ENCODE measurements at places on chromosomes 12 and 14.

DNA sequence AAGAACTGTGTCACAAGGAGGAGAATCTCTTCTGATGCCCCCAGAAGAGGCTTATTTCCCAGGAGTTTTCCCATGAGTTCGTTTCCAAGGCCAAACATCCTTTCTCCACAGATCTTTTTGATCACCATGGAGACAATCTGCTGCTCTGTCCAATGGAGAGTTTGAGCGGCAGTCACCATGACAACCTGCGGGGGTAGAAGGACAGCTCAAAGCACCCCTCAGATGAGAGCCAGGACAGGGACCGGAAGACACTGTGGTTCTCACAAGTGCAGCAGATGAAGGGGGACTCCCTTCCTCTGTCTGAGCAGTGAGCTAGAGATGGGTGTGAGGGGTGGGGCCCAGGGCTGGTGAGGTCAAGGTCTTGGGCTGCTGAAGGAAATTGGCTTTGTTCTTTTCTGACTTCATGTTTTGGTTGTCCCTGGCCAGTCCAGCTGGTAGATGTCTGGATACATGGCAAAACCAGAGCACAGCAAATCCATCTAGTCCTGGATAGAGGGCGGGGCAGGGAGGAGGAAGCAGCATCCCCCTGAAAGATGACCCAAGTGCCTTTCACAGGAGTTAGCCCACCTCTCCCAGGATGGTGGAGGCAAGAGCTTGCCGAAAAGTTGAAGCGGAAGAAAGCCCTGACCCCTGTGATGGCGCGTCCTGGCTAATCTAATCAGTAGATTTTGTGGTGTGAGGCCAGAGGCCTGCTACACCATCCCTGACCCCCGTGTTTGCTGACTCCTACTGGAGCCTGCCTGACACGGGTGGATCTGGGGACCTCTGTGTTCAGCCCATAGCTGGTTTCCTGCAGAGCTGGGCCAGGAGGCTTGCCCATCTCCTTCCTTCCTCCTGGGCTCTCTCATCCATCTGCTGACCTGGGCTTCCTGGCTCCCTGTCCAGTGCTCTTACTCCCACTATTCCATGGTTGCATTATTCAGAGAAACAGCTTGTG, 24.4 kb downstream of the DHRS2 start:
- DNase-seq: no peak

DNA sequence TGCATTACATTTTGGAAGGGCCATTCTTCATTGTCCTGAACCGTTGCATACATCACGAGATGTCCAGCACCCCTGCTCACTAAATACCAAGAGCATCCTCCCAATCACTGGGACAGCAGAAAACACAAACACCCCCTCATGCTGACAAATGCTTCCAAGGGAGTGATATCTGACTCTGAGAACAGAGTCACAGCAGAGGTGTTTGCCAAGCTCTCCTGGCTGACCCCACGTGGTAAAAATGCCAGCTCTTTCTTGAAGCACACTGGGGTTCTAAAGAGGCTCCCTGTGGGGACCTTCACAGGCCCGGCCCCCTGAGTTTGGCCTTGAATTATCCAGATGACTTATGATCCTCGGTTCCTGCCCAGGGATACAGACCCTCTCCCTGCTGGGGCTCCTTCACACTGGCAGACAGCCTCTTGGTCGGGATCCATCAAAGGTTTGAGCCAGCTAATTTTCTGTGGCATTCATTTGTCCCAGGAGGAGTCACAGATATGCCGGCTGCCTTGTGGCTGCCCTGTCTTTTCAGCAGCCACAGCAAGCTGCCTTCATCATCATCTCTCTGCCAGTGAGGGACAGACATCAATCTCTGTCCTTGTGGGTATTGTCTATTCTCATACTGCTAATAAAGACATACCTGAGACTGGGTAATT, 43.1 kb upstream of the PSMC1 start:
- no peak for DNase-seq

DNA sequence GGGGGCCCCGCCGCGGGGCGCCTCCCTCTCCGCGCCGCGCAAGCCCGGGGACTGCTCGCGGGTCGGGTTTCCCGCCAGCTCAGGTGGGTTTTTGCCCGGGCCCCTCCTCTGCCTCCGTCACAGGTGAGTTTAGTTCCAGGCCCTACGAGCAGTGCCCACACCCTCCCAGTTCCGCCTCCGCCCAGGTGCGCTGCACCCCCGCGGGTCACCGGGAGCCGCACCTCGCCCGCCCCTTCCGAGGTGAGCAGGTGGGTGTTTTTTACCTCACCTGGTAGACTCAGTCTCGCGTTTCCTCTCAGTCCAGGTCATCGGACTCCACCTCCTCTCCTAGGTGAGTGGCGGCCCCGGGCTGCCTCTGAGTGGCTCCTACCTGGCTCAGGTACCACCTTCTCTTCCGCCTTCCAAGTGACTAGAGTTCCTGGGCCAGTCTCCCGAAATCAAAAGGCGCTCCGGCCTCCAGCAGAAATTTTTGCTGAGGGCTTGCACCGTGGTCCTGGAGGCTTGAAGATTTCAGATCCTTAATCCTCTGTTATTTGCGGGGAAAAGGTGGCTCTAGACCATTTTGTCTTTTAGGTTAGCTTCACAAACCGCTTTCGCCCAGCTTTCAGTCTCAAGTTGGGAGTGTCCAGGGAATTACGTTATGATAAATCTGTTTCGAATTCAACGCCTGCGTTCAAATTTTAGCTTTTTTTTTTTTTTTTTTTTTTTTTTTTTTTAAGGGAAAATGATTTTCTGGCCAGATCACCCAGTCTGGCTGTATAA, at the start of gene TMEM30B:
Gene TMEM30B (minus strand): TSS at position 153 of the 762 bp plus-strand sequence. CDS start 191 bp downstream, outside the sequence.
- DNase-seq: peak; percentile 12

- no peak for DNase-seq
Observed at GRCh38 chr12:91331371-91331770, 148.8 kb upstream of the DCN start.

DNA sequence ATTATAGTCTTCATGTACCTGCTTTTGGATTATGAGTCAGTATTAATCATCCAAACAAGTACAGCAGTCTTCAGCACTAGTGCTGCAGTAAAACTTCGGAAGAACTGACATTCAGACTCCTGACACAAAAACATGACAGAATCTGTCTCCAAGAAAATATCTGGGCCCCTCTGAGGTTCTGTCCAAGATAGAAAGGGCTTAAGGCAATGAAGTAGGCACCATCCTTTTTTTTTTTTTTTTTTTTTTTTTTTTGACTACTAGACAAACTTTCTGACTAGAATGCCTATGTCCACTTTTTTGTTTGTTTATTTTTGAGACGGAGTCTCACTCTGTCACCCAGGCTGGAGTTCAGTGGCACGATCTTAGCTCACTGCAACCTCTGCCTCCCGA, 112.5 kb downstream of the MED13L start:
- DNase-seq: no peak
